Activated naive CD4-positive, alpha-beta T cell treated with Interleukin-2 at 50 U/mL for 16 hours (primary cell): ENCODE measurements at places on chromosomes 6 and 20.

DNA sequence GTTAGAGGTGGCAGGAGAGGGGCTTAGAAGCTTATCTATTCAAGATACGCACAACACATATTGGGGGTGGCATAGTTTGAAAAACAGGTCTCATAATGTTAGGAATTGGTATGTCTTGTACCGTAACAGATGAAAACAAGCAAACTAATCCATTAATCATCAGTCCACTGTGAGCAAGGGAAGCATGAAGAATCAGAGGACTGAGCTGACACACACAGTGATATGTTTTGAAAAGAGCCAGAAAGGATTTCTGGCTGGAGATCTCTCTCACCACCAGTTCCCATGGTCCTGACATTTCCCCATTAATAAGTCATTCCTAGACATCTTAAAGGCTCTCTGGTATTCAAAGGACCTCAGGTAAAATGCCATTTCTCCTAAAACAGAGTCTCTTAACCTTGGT is 158.8 kb upstream of the PHACTR1 start:
- no peak for DNase-seq

- DNase-seq: no peak
Measured at GRCh38 chr20:3798908-3799248, 2.8 kb downstream of the CDC25B start.

DNA sequence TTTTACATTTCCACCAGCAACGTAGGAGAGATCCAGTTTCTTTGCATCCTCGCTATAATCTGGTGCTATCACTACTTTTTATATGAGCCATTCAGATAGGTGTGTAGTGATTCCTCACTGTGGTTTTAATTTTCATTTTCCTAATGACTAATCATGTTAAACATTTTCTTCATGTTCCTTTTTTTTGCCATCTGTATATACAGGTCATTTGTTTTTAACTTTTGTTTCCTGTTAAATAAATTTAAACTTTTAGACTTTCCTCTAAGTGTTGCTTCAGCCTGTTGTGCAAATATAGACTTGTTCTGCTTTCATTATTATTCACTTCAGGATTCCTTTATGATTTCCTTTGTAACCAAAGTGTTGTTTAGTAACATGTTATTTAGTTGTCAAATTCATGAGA is 697.4 kb downstream of the PTPRT start:
- no peak for DNase-seq

DNA sequence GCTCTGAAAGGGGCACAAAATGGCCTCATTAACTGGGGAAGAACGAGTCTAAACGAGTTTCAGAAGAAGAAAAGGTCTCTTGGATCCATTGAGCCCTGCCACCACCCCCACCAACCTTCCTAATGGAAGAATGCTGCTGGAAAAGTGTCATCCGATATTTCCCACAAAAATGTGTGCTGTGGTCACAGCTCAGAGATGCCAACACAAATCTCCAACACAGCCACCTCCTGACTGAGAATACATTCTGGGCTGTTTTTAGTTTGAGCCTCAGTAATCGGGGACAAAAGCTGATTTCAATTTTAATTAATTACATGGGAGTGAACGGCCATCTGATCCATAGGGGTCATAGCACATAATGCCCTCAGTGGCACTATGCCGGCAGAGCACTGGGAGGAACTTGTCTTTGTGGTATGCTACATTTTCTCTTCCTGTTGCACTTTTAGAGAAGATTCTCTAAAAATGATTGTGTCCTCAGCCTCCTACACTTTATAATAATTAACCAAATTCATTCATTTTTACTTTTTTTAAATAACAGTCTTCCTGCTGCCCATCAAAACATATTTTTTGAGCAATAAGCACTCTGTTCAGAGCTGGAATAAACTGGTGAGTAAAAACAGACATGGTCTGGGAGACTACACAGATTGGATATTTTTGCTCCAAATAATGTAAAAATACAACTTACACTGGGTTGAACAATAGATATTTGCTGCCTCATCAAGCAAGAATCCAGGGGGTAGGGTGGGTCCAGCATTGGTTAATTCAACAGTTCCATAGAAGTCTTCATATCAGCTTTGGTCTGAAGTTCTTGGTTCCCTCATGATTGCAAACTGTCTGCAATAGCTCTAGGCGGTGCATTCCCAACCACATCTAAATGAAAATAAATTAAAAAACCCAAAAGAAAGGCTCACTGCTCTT is 143.6 kb upstream of the TMEM170B start:
- DNase-seq: no peak

DNA sequence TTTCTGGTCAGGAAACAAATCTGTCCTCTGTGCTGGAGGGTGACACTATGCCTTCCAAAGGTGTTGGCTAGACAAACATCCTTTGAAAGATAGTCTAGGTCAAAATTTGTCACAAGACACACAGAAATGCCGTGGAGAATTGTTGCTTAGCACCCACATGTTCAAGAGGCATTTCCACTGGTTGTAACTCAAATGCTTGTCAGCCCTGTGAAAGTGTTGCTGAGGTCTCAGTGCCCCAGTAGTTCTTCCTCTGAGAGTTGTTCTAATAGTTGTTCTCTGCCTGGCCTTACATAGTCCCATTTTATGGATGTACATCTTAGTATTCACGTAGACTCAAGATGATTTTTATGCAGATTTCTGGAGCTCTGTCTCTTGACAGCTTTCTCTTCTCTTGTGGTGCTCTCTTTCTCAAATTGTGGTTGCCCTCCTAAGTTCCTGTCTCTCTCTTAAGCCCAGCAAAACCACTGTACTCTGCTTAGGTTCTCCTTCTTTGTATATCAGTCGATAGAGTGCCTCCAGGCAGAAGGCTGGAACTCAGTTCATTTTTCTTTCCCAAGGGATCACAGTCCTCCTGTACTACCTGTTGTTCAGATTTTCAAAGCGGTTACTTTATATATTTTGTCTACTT is 39.5 kb upstream of the REV3L start:
- DNase-seq: no peak

DNA sequence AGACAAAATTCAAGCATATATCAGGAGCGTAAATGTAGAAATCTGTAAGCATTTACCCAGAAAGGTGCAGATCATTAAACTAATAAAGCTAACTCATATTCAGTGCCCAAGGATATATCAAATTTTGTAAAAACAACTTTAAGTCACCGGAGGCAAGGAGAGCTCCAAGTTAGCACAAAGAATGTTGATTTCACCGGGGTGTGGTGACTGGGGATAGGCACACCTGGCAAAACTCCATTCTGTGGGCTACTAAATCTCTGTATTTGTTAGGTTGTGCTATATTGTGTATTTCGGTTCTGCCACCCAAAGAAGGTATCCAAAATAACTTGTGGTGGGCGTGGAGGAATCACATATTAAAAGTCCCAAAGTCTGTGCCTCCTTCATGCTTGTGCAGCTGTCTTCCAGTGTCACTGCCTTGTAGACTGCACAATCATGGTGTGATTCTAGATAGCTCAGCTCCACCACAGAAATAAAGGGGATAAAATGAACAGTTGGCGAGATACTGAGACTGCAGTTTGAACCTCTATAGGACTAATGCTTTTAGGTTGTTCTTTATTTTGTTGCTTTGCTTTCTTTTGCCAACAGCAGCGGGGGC is 111.6 kb downstream of the GMDS start:
- DNase-seq: no peak

- DNase-seq: no peak
Measured at GRCh38 chr20:57374343-57374930, 16.8 kb upstream of the RBM38 start.

DNA sequence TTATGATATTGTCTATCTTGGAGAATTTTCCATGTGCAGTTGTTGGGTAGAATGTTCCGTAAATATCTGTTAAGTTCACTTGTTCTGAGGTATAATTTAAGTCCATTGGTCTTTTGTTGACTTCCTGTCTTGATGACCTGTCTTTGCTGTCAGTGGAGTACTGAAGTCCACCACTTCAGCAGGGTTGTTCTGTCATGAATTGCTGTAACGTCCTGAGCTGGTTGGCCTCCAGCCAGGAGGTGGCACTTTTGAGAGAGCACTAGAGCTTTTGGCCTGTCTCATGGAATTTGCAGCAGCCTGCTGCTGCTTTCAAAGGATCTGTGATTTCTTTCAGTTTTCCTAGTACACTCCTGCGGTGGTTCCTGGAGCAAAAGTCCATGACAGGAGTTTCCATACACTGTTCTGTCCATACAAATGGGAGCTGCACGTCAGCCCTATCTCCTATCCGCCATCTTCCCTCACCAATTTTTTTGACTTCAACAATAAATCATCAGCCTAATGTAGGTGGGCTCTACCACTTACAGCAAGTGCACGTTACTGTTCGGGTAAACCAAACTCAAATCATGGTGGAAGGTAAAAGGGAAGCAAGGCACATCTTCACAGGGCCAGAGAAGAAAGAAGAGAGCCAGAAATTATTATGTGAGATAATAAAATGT is 46.9 kb upstream of the TRERF1 start:
- no peak for DNase-seq

- no peak for DNase-seq
Measured at GRCh38 chr20:35904982-35905663, 49.2 kb downstream of the SCAND1 start.

DNA sequence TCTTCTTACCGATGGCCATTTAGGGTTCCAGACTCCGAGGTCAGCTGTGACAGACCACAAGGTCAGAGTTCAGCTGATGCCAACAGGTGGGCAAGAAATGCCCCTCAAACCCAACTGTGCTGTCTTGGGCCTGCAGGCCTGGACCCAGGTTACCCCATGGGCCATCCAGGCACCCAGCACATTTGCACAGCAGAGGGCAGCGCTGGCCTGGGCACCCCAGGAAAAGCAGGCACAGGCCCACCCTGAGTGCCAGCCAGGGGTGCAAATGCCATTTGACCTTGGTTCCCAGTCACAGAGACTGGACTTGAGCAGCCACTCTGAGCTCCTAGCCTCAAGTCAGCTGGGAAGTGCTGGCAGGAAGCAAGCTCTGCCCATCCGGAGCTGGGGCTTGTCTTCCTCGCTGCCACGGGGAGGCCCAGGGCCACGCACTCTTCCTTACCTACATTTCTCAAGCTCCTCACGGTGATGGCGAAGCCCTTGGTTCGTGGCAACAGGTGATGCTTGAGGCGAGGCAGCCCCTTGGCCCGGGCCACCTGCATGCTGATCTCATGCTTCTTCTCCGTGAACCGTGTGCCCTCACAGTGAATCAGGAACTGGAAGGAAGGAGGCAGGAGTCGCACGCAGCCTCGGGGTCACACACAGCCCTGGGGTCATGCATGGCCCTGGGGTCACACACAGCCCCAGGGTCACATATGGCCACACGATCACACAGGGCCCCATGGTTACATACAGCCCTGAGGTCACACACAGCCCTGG is 120.8 kb downstream of the AGPAT4 start:
- no peak for DNase-seq

DNA sequence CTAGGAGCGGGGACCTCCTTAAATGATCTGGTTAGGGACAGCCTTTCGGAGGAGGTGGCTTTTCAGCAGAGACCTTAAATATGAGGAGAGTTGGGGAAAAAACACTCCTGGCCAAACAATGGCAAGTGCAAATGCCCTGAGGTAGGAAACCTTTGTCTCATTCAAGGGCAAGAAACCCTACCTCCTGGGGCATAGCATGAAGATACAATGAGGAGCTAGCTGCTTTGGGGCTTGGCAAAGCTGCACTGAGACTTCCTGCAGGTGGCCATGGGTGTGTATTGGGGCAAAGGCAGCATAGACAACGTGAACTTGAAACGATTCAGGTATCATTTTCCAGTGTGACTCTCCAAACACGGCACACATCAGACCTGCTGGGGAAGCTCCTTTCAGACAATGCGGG is 30.7 kb downstream of the PMEPA1 start:
- DNase-seq: no peak

DNA sequence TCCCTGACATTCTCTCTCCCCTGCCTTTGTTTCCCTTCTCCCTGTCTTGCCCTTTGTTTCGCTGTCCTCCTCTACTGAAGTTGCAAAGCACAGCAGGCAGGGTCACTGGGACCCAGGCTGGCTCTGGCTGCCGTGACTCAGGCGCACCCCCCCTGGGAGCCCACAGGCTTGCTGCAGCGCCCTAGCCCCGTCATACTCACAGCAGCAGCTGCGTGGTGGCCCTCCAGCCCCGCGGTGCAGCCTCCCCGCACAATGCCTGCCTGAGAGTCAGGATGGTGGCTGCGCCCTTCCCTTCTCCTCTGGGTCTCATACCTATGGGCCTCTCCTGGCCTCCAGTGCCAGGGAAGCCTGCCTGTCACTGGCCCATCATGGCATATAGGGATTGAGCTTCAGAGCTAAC is 41.7 kb downstream of the TXNDC5 start:
- no peak for DNase-seq

DNA sequence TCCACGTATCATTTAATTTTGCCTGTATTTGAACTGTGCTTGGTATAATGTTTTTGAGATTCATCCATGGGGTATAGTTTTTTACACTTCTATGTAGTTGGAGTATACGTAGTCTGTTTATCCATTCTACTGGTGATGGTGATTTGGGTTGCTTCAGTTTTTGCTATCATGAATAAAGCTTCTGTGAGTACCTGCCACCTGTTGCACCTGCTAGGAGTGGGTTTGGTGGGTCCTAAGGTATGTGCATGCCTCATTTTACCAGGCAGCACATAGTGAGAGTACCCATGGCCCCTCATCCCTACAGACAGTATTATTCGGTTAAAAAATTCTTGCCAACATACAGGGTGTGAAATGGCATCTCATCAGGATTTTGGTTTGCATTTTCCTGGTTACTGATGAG is 92.9 kb downstream of the DNAH8 start:
- no peak for DNase-seq

DNA sequence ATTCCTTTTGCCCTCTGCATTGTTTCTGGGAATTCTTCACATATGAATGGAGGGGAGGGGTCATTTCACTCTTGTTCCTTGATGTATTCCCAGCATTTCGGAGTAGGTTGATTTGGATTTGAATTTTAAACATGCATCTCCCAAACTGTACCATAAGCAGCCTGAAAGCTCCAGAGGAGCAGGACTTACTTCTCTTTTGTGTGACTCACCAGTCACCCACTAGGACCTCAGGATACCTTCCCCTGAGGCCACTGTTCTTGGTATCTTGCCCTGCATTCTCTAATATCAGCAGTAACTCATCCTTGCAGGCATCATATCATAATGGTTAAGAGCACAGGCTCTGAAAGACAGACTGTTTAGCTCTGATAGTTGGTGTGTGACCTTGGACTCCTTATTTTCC is 703 bp downstream of the MRPL2 start:
- no peak for DNase-seq

DNA sequence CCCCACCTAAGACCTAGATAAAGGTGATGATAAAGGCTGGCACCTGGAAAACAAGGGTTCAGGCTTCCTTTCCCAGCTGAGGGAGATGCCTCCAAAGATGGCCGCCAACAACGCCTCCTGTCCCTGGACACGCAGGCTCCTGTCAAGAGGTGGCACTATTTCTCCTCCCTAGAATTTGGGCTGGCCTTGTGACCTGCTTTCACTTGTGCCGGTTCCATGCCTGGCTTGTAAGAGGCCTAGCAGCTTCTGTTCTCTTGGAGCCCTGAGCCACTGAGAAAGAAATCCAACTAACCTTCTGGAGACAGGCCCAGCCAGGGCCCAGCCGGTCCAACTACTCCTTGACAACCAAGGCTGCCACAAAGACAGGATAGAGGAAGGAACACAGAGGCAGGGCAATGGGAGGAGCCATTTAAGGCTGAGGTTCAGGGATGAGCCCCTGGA is 60.2 kb upstream of the RALY start:
- DNase-seq: peak; percentile 52

GRCh38 chr6:104525677-104526322 is 333.9 kb downstream of the HACE1 start:
- DNase-seq: peak; percentile 64
